ENCODE measurements at places on chromosomes 1 and 21.

GRCh38 chr1:247228133-247228532 lies 27.7 kb upstream of the VN1R5 start:
- no peak for DNase-seq

- no peak for DNase-seq
Measured at GRCh38 chr21:42633858-42634257, 19.6 kb upstream of the PDE9A start.

- no peak for DNase-seq
Measured at GRCh38 chr1:151147132-151147503, 687 bp upstream of the SEMA6C start.

- no peak for DNase-seq
Measured at GRCh38 chr21:31577271-31577670, 82.2 kb upstream of the SOD1 start.

GRCh38 chr1:58992643-58993042 lies 208.8 kb upstream of the JUN start:
- DNase-seq: no peak

DNA sequence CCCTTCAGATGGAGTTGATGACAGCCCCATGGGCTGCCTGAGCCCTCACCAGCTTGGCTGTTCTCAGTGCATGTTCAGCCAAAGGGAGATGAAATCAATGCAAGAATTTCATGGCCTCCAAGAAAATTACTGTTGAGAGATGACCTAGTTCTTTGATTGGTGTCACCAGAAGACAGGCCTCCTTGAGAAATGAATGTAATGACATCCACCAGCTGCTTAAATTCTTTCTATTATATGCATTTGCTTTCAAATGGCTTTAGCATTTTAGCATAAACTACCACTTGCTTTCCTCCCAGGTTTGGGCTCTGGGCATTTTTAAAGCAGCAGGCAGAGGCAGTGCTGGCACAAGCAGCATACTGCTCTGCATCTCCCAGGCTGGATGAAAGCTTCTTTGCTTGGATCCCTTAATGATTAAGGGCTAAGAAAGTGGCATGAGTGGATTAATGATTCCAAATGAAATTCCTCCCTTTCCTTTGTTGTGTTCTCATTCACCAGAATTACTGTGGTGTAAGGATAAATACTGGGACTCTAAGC lies 278.4 kb downstream of the ZNF326 start:
- DNase-seq: no peak

DNA sequence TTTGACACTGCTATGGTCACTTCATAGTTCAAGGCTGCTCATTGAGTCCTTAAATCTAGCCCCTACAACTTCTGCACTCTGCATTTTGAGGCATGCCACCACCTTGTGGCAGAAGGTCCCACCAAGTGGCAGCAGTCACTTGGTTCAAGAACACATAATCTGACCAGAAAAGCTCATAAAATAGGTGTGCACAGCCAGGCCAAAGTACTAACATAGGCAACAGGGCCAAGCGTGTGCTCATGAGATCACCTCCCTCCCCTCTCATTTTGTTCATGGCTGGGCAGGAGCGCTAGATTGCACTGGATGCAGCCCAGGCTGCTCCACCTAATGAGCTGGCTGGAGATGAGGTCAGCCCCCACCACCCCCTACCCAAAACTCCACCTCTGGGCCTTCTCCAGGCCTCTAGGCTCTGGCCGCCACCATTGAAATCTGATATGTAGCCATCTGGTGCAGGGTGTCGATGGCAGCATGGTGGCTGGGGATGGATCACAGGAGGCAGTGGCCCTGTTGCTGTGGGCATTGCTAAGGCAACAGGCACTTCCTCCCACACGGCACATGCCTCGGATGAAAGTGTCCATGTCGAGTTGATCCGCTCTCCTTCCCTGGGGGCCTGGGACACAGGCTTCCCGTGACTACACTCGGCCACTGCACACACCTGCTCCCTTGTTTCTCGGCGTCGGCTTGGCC lies 193.2 kb downstream of the TRABD2B start:
- DNase-seq: no peak

DNA sequence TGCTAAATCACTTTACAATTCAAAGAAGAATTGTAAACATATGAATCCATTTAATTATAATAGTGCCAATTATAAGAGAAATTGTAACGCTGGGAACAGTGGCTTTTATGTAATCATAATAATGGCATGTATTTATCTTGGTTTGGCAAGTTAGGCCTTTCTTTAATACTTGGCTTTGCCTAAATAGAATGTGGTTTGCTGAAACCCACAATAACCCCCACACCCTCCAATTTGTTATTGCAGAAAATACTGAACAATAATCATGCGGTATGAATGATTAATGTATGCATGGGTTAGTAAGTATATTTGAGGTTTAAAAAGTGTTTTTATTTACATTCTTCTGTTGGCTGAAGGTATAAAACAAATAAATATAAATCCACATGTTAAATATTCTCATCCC lies 138.2 kb downstream of the NFIA start:
- no peak for DNase-seq

DNA sequence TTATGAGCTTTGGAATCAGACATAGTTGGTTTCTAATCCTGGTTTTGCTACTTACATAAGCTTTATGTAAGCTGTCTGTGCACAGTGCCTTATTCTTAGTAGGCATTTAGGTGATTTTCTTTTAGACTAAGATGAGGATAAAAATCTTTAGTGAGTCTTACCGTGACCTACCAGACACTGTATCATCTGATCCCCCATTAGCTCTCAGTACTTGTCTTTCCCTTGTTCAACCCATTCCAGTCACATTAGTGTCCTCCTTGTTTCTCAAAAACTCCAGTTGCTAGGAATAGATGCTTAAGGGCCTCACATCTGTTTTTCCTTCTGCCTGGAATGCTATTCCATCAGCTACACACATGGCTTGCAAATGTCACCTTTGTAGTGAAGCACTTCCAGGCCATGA lies 18.8 kb downstream of the PPP1R12B start:
- DNase-seq: no peak

GRCh38 chr21:38819719-38820159 lies 14.0 kb downstream of the ETS2 start:
- DNase-seq: no peak

GRCh38 chr1:246591047-246591446 lies 24.8 kb downstream of the CNST start:
- no peak for DNase-seq

DNA sequence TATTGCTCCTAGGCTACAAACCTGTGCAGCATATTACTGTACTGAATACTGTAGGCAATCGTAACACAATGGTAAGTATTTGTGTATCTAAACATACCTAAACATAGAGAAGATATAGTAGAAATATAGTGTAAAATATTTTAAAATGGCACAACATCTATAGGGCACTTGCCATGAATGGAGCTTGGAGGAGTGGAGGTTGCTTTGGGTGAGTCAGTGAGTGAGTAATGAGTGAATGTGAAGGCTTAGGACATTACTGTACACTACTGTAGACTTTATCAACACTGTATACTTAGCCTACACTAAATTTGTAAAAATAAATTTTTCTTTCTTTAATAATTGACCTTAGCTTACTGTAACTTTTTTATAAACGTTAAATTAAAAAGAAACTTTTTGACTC lies 7.9 kb downstream of the LEFTY2 start:
- DNase-seq: no peak

GRCh38 chr1:115348636-115349035 lies 10.6 kb upstream of the NGF start:
- no peak for DNase-seq

DNA sequence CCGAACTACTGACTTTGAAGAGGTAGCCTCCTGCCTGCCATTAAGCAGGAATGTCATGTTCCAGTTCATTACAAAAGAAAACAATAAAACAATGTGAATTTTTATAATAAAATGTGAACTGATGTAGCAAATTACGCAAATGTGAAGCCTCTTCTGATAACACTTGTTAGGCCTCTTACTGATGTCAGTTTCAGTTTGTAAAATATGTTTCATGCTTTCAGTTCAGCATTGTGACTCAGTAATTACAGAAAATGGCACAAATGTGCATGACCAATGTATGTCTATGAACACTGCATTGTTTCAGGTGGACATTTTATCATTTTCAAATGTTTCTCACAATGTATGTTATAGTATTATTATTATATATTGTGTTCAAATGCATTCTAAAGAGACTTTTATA lies 159.8 kb upstream of the SGIP1 start:
- DNase-seq: no peak

GRCh38 chr1:16155537-16156410 lies at the start of gene EPHA2:
EPHA2 (minus strand) TSS chr1:16156069; CDS start chr1:16155932, 137 bp downstream.
- DNase-seq: no peak

- no peak for DNase-seq
Measured at GRCh38 chr1:34590211-34590623, 164.6 kb upstream of the GJB5 start.

DNA sequence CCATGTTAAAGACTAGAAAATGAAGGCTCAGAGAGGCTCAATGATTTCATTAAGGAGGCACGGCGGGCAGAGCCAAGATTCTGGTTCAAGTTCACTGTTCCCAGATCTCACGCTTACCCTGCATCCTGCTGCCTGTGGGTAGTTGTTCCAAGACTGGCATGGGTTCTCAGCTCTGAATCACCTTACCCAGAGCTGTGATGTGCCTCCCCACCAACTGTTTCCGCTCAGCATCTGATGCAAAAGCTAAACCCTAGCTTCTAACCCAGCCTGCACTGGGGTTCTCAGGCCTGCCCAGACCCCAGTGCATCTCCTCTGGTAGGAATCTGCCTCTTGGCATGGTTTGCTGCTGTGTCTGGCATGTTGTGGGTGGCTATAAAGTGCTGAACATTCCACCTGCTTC lies 11.8 kb downstream of the TNR start:
- no peak for DNase-seq

DNA sequence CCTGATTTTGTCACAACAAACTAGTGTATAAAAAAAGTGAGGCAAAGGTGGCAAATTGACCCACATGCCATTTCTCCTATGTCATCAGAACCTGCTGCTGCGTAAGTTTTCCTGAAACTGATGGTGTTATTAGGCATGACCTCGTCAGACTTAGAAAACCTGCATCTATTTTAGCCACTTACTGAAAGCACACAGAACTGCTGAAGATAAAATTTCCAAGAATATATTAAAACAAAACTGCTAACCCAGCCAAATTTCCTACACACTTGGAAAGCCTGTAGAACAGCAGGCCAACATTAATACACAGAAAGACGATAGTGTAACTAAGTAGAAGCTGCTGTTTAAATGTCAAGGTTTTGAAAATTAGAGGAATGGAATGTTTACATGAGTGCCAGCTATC lies 674.5 kb upstream of the CXADR start:
- no peak for DNase-seq

GRCh38 chr1:214958486-214958885 lies 124.1 kb upstream of the KCNK2 start:
- no peak for DNase-seq

DNA sequence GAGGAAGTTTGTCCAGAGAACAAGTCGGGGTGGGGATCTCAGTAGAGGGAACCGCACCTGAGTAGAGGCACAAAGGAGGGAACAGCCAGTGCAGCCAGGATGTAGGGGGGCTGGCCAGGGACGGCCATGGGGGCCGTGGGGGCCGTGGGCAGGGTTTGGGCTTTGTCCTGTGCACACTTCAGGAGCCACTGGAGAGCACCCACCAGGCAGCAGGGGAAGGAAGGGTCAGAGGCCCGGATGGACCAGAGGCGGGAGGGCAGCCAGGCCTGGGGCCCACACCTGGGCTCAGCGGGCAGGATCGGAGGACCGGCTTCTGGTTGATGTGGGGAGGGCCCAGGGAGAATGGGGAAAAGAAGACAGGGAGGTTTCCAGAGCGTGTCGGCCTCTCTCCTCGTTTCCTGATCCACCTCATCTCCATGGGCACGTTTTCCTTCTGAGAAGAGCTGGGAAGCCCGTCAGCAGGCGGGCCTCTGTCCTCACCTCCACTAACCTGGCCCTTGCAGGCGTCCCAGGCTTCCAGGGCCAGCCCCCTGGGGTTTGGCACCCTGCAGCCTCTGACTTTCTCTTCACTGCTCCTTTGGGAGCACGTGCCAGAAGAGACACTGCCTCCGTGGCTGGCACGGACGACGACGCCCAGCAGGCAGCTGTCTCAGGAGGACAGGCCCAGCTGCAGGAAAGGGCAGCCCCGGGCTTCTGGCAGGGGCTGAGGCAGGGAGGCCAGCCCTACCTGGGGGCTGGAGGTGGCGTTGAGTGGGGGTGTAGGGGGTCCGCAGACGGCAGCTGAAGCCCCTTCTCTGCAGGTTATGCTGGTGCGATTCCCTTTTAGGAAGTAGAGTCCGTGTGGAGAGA lies 16.8 kb upstream of the PDXK start:
- DNase-seq: no peak

GRCh38 chr1:4894566-4894965 lies 240.2 kb downstream of the AJAP1 start:
- DNase-seq: no peak

GRCh38 chr1:202143768-202144401 lies 652 bp downstream of the ARL8A start:
- peak; percentile 41 for DNase-seq

- DNase-seq: no peak
Measured at GRCh38 chr1:71296551-71297134, 215.8 kb upstream of the ZRANB2 start.

- peak; percentile 52 for DNase-seq
Measured at GRCh38 chr1:110643879-110644472, 30.8 kb downstream of the KCNA3 start.

- no peak for DNase-seq
Measured at GRCh38 chr1:40919475-40920011, 57.4 kb upstream of the CITED4 start.

DNA sequence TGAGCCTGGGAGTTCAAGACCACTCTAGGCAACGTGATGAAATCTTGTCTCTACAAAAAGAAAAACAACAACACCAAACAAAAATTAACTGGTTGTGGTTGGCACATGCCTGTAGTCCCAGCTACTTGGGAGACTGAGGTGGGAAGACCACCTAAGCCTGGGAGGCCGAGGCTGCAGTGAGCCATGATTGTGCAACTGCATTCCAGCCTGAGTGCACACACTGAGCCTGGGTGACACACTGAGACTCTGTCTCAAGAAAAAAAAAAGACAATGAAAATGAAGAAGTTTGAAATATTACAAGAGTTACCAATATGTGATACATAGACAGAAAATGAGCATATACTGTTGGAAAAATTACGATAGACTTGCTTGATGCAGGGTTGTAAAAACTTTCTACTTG lies 31.9 kb downstream of the PDC start:
- no peak for DNase-seq

DNA sequence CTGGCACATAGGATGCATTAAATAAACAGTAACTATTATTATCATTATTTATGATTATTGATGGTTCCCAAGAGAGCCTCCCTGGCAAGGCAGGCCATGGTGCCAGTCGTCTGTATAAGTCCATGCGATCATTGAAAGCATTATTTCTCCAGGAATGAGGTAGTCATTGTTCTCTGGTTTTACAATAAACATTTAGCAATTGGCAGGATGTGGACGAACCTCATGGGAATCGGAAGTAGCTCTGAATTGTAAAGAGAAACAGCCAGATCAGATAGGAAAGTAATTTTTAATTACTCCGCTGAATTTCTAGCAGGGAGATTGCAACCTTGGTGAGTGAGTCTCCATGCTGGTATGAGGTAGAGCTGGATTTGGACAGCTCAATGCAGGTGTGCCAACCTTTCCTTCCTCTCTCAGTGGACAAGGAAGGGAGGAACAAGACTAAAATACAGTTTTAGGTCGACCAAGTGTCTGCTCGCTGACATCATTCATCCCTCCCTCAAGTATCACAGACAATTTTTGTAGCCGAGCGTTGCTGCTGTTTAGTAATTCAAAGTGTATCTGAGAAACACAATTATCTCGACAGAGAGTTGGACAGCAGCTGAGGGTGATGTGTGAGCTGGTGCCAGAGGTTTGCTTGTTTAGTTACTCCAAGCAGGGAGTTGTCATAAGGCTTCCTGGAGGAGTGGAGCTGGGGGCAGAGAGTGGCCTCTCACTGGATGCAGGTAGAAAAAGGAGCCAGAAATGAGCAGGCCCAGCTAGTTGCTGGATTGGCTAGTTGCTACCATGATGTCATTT lies 250.8 kb downstream of the KCNJ6 start:
- DNase-seq: no peak

Data from CD4-positive, alpha-beta T cell treated with Interleukin-15 for 1 hour (primary cell).